ENCODE measurements at places on chromosomes 4 and X.

GRCh38 chr4:41290479-41290878, 33.8 kb downstream of the UCHL1 start:
- no peak for DNase-seq

DNA sequence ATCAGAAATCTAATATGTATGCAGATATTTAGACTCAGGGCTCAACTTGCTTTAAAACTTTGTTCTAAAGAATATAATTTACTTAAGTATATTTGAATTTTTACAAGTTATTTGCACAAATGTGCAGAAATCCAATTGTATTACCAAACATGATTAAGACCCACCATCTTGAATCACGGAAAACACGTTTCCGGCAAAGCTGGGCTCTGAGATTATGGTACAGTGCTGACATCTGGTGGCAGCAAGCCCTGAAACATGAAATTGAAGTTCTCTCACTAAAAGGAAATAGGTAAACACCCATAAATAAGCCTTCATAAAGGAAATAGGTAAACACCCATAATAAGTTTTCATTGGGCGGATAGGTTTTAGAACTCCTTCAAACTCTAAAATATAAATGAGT, 98.3 kb upstream of the MAOA start:
- DNase-seq, result peak; percentile 59

- DNase-seq, result no peak
Measured at GRCh38 chr4:182913036-182913435, 4.2 kb downstream of the DCTD start.

DNA sequence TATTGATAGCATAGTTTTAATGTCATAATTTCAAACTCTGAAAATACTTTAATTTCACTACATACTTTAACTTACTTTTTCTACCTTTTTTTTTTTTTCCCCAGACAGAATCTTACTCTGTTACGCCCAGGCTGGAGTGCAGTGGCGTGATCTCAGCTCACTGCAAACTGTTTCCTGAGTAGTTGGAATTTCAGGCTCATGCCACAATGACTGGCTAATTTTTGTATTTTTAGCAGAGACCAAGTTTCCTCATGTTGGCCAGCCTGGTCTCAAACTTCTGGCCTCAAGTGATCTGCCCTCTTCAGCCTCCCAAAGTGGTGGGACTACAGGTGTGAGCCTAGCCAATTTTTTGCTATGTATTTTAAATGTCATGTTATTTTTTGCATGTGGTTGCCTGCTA, 741.6 kb downstream of the TRAM1L1 start:
- DNase-seq, result no peak

DNA sequence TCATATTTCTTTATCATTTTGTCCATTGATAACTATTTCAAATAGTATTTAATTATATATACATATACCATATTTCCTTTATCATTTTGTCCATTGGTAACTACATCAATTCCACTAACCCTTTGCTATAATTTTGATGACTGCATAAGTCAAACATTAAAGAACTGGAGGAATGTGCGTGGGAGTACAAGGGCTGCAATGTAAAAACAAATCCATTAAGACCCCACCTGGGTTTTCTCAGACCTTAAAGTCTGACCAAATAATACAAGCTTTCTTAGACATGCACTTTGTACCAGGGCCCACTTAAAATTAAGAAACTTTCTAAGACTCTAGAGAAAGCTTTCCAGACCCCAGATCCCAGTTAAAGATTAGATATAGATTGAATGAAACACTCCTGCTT, 1622.4 kb upstream of the PCDH10 start:
- no peak for DNase-seq

DNA sequence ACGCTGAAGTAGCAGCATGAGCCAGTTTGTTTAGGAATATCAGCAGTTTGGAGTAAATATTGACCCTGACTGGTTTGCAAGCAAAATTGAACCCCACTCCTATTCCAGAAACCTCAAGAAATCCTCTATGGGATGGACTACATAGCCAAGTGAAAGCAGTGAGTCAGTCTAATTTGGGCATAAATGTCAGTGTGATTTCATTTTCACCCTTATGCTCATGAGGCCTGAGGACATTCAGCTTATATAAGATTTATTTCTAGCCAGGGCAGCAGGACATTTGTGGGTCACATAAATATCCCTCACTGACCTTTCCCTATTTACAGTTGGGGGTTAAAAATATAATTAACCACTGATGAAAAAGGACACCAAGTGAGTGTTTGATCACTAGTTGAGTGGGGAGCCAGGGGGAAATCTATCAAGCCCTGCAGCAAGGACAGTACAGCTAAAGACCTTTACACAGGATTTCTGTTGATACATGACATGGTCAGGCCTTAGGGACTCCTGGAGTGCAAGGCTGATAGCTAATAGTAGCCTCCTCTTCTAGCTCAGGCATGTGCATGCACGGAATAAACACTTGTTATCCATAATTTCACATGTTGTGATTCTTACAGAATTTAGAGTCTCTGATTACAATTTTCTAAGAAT, 996.9 kb upstream of the GRIA3 start:
- no peak for DNase-seq

- no peak for DNase-seq
Measured at GRCh38 chrX:64205441-64205734, at the start of gene AMER1. AMER1 (minus strand) TSS chrX:64205708; CDS start chrX:64193286, 12,422 bp downstream.

DNA sequence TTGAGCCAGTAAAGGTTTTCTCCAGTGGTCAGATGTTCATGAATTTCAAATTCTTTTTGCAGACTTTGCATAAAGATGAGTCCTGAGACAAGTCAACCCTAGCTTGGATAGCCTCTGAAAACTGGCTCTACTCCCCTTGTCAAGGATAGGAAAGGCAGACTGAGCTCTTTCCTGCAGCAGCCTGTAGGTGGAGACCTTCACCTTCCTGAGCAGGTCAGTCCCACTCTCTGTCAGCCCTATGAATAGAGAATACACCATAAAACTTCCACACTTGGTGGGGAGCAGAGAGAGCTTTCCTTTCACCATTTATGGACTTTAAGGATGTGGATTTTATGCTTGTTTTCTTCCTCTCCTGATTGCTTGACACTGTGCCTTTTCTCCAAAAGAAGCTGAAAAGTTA, 41.9 kb downstream of the PCDH19 start:
- DNase-seq, result no peak

DNA sequence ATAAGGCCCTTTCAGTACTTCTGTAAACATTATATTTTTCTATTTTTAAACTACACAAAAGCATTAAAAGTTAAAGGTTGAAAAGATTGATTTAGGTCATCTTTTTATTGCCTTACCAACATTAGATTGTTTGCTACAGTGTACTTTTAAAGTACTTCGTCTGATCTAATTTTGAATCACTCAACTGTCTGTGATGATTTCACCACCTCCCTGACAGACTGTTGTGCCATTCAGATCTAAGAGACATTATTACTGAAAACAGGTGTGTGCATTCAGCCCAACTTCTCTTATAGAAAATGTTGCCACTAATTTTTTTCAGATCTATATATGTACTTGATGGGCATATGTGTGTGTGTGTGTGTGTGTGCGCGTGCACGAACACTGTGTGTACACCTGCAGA, 39.3 kb downstream of the GASK1B start:
- DNase-seq, result no peak

- DNase-seq, result no peak
Measured at GRCh38 chrX:12206413-12206812, 68.1 kb downstream of the FRMPD4 start.

GRCh38 chr4:137660211-137660610, 127.9 kb upstream of the PCDH18 start:
- DNase-seq, result no peak

DNA sequence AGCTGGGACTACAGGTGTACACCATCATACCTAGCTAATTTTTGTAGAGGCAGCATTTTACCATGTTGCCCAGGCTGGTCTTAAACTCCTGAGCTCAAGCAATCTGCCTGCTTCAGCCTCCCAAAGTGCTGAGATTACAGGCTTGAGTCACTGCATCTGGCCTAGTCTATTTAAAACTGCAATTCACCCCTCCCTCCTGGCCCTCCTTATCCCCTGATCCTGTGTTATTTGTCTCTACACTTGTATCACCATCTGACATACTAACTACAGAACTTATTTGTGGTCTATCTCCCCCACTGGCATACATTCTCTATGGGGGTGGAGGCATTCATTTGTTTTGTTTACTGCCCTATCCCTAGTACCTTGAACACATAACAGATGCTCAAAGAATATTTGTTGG, 23.7 kb downstream of the CC2D2A start:
- DNase-seq, result no peak

DNA sequence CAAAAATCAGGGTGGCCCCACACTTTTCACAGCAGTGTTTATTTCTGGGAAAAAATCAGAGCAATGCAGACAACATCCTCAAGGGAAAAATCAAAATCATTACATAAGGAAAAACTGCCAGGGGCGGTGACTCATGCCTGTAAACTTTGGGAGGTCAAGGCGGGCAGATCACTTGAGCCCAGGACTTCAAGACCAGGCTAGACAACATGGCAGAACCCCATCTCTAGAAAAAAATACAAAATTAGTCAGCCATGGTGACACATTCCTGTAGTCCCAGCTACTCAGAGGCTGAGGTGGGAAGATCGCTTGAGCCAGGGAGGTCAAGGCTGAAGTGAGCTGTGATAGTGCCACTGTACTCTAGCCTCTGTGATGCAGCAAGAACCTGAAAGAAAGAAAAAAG, 102.8 kb downstream of the NAF1 start:
- DNase-seq, result no peak

GRCh38 chr4:10743357-10743756, 58.8 kb upstream of the CLNK start:
- no peak for DNase-seq

GRCh38 chrX:84248226-84248625, 60.2 kb upstream of the RPS6KA6 start:
- DNase-seq, result no peak

GRCh38 chrX:3664921-3665320, 48.5 kb downstream of the PRKX start:
- DNase-seq, result no peak

DNA sequence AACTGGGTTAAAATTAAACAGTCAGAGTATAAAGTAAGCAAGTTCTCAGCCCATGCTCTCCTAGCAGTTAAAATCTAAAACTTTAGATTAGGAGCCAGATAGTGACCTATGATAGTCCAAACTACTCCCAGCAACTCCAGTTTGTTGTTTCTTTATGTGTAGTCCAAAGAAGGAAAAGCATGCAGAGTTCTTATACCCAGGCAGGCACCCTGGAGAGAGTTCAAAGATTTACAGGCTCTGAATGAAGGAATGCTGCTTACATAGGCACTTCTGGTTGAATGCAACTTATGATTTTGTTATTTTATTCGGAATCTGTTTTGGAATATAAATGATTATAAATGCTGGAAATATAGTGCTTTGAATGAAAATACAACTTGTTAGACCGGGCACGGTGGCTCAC, 67.2 kb downstream of the GPAT3 start:
- DNase-seq, result no peak

- no peak for DNase-seq
Measured at GRCh38 chr4:145019346-145019745, 78.7 kb downstream of the ANAPC10 start.

GRCh38 chr4:82776925-82777542, 21.6 kb downstream of the SCD5 start:
- no peak for DNase-seq

DNA sequence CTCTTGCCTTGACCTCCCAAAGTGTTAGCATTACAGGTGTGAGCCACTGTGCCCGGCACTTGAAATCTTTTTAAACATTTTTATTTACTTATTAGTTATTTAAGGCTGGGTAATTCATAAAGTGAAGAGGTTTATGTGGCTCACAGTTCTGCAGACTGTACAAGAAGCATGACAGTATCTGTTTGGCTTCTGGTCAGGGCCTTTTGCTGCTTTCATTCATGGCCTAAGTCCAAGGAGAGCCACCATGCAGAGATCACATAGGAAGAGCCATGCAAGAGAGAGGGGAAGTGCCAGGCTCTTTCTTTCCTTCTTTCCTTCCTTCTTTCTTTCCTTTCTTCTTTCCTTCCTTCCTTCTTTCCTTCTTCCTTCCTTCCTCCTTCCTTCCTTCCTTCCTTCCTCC, 10.2 kb upstream of the GPKOW start:
- no peak for DNase-seq

GRCh38 chr4:56786955-56787354, 34.5 kb downstream of the SPINK2 start:
- no peak for DNase-seq

DNA sequence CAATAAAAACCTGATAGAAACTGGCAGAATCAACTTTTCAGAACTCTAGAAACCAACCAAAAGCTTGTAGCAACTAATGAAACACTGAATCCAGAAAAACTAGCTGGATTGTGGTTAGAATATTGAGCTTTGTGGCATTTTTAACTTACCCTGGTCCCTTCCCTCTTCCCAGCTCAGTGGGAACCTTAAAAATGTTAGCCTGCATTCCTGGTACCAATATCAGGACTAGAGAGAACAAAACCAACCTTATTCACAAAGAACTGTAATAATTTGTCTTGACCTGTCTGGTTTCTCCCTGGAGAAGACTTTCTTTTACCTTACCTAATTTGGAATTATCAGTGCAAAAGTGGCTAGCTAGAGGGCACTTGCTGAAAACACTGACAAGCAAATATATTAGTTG, 21.2 kb downstream of the SH3D19 start:
- no peak for DNase-seq

DNA sequence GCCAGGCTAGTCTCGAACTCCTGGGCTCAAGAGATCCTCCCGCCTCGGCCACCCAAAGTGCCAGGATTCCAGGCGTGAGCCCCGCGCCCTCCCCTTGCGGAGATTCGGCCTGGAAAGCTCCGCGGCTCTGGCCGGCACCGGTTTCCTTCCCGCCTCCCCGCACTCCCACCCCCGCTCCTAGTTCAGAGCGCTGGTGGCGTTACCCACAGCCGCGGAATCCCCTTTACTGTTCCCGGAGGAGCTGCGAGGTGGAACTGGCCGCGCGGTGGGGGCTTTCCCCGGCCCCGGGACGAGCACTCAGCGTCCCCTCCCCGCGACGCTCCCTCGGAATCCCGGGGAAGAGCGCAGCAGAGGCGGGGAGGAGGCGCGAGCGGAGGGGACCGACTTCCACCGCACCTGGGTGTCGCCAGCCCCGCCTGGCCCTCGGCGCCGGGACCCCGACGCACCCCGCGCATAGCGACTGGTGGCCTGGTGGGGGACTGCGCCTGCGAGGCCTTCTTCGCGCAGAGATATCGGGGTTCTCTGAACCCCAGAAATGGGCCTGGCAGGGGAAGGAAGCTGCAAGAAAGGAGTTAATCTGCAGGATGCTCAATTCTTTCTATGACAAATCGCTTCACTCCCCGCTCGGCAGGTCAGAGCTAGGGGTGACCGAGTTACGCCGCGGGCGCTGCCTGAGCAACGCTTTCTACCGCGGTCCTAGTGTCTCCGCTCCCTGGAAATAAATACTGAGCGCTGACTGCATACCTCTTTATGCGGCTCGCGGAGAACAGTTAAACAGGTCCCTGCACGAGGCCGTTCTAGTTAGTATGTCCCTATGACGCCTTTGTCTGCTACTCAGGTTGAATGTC, 14.6 kb upstream of the SLC25A4 start:
- no peak for DNase-seq

DNA sequence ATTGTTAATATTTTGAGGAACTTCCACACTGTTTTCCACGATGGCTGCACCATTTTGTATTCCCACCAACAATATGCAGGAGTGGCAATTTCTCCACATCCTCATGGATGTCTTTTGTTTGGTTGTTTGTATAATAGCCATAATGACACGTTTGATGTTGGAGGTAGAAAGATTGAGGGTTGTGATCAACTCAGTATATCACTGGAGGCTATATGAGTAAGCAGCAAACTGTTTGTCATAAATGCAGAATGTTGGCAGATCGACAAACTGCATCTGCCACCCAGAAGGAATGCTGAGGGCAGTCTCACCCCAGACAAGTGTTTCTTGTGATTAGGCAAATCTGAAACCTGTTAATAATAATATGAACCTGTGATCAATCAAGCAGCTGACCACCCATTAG, 243.9 kb upstream of the WDFY3 start:
- DNase-seq, result no peak

Measured in CD4-positive, alpha-beta T cell treated with Interferon alpha-2 for 1 hour (primary cell).